Vagina (tissue), 2 donors: ENCODE measurements at places on chromosomes 11 and 22.

DNA sequence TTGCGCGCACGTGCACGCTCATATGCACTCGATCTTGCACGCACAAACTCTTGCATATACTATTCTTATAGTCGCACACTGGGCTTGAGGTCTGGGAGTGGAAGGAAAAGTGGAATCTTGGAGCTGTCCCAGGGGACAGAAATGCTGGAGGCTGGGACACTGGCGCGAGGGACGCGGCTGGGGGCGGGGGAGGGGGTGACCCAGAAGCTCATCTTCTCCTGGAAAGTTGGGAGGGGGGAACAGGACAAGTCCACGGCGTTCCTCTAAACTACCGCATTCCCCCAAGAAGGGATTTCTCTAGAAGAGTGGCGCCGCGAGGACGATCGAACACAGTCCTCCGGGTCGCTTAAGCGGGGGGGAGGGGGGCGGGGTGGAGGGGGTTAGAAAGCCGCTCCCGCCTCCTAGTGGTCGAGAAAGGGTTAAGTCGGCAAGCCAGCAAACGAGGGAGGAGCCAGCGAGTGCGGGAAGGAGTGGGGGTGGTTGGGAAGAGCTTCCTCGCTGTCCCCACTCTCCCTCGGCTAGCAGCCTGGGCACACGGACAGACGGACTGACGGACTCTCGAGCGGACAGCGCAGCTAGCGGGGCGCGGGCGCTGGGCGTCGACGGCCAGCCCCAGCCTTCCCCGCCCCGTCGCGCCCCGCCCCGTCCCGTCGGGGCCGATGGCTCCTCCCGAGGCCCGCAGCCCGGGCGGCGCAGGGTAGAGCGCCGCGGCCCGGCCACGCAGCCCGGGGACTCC lies at the start of gene RTN4RL2:
Gene RTN4RL2 (plus strand): TSS at position 507 of the 736 bp plus-strand sequence. CDS start 338 bp downstream, outside the sequence.
- DNase-seq: no peak

DNA sequence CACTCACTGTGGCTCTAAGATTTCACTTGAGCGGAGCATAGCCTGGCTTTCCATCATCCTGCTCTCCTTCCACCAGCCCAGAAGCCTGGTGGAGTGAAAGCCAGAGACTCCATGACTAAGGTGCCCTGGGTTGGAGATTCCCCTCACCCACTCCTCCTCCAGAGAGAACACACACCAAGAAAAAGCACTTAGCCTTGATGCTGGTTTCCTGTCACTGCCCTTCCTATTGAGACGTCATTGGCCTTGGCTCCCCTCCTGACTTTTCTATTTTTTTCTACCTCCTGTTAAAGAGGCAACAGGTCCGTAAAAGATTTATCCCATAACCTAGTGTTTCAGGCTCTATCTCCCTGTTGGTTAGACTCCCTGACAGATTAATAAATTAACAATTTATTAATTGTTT lies 38.5 kb upstream of the APLNR start:
- DNase-seq: no peak

GRCh38 chr22:44030702-44031082 lies 6.6 kb downstream of the PARVB start:
- no peak for DNase-seq

- no peak for DNase-seq
These were observed 10.0 kb upstream of the PEX26 start for GRCh38 chr22:18067548-18068341.

- DNase-seq: peak; percentile 37
These were observed 90.5 kb downstream of the PIWIL4 start for GRCh38 chr11:94657629-94658028.
